Mesenteric fat pad (tissue), 1 donor: ENCODE measurements at places on chromosomes 6 and 20.
A peak's percentile ranks its signal among the peaks of the same experiment; 100 is the strongest.

DNA sequence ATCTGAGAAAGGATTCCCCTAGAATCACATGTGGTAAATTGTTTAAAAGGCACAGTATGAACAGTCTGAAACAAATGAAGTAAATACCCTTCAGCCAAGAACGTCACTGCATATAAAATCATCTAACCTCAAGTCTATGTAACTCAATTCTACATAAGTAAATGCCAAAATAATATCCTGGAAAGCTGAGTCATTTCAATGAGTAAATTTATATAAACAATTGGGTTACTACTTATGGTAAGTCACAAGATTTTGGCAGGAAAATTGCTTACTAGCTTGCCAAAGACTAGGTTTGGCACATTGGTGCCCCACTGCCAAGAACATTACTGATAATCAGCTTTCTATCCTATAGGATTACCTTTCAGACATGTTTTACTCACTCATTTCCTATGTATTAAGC lies 8.4 kb downstream of the GMDS start:
- no peak for DNase-seq

- DNase-seq, result no peak
Measured at GRCh38 chr6:125759959-125760457, 10.6 kb downstream of the HEY2 start.

- DNase-seq, result no peak
Measured at GRCh38 chr6:34063651-34064050, 82.2 kb downstream of the GRM4 start.

- no peak for DNase-seq
Measured at GRCh38 chr6:45991189-45991588, 24.5 kb downstream of the CLIC5 start.

- peak; percentile 47 for DNase-seq
Measured at GRCh38 chr20:1286267-1287024, 20.4 kb downstream of the SNPH start.

DNA sequence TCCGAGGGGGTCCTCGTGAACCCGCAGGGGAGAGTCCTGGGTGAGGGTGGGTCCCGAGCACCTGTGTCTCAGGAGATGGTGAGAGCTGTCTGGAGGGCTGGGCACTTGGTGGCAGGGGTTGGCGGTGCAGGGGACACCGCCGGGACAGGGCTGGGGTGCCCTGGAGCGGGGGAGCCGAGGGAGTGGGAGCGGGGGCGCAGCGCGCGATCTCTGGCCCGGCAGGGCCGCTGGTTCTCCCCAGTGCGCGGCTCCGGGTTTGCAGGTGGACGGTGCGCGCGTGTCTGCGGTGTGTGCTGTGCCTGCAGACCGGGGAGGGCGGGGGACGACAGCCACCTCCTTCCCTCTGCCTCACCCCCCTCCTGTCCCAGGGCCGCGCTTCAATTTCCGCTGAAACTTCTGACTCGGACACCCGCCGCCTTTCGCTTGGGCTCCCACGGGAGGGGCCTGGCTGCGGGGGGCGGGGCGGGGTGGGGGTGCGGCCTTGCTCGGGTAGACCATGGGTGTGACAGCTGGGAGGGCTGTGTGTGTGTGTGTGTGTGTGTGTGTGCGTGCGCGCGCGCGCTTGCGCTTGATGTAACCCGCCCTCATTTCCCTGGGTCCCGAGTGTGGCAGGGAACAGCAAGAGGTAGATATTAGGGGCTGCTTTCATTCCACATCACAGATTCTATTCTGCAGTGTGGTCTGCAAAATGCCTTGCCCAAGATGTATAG lies 1.2 kb downstream of the TRIB3 start:
- peak; percentile 92 for DNase-seq

DNA sequence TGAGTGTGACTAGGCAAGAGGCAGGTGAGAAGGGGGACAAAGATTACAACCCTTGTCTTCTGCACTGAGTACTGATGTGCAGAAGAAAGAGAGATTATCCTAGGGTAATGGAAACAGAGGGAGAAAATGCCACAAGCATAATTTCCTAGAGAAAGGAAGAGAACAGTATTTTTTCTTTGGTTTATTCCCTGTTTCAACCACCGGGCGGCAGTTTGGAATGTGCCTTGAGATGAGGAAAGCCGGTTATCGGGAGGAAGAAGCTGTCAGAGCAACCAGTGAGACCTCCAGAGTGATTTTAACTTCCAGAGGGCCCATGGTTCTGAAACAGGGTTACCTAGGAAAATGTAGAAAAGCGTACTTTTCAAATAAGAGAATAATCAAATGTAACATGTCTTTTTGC lies 121.4 kb downstream of the REV3L start:
- no peak for DNase-seq

DNA sequence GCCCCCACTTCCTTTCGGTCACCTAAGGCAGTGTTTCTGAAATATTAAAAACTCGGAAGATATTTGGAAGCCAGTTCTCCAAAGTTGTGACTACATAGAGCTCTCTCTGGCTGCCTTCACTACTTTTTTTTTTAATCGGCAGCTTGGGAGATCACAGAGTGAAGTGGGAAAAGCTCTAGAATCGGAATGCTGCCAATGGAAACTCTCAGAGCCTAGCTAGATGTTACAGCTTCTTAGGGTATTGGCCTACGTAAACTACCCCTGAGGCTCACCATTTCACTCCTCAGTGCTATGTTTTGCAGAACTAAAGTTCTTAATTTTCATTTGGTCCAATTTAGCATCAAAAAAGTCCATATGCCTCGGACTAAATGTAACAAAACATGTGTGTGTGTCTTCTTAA lies 14.5 kb downstream of the SERPINB1 start:
- DNase-seq, result no peak

DNA sequence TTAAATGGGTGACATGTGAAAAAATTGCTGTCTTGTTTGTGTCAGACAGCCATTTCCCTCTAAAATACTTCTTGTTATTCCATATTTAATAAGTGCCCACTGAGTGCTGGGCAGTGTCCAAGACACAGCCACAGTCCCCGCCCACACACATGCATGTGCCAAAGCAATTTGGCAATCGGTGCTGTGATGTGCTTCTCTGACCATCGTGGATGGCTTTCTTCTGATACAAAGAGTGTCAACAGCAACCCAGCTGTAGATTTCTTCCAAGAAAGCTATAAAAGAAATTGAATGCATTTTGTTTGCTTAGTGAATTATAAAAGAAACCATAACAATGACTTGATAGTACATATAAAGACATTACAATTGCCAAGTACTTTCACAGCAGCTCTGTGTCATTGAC lies 140.5 kb upstream of the ATXN1 start:
- DNase-seq, result no peak

DNA sequence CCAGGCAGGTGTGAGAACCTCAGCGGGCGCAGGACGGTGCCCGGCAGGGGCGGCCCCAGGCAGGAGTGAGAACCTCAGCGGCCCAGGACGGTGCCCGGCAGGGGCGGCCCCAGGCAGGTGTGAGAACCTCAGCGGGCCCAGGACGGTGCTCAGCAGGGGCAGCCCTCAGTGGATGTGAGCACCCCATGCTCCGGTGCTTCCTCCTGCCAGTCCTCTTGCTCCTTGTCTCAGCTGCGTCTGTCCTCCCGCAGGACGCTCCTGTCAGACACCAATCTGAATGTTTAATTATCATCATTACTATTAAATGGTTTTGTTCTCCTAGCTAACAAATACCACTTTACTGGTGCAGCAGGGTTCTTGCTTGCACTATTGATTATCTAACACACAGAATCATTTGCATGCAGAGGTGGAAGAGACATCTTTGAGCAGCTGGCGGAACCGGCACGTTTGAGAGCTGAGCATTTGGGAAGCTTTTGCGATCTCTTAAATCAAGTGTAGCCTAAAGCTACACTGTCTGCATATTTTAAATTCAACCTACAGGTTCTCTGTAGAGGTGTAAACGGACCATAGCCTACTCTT lies 39.4 kb upstream of the DACT2 start:
- DNase-seq, result peak; percentile 57
